Urinary bladder (tissue), 4 donors: ENCODE measurements at places on chromosomes 7 and 10. TPM values are rescaled to one million over a fixed set of nuclear protein-coding genes. Genes with fewer than 3 reads are reported as not detected.

DNA sequence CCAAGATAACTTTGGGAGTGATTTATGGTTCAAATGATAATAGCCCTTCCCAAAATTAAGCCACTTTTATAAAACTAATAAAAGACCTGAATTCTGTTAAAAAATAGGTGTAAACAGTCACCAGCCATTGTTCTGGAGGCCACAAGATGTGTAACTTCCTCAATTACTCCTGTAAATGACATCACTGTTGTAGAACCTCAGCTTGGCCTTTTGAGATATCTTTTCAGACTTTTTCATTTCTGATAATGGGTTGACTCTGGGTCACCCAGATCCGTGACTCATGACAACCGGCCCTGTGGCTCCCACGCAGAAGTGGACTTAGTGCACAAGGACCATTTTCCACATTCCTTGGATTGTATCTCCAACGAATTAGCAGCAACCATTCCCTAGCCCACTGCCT, 106.6 kb downstream of the DKK1 start:
- DNase-seq, result no peak

- DNase-seq, result no peak
These were observed 49.9 kb downstream of the NRCAM start for GRCh38 chr7:108406222-108406890.

DNA sequence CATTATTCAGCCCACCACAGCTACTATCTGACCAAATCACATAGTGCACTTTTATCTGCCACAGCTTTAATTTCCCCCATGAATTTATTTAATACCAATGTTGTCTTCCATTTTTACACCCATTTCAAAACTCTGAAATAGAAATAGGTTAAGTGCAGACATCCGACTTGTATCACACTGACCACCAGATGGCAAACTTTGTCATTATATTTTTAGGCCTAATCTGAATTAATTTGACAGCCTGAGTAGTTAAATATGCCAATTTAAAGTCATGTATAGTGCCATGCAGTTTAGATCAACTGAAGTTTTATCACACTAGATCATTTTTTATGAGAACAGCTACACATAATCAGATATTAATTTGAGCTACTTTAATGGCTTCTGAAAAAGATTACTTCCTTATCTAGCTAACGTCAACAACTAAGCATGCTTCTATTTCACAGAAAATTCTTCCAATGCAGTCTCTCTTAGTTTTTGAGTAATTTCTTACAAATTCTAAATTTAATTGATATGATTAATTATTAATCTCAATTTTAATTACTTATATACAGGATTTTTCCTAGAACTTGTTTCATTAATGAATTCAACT, 566.4 kb downstream of the GFRA1 start:
- peak; percentile 2 for DNase-seq

DNA sequence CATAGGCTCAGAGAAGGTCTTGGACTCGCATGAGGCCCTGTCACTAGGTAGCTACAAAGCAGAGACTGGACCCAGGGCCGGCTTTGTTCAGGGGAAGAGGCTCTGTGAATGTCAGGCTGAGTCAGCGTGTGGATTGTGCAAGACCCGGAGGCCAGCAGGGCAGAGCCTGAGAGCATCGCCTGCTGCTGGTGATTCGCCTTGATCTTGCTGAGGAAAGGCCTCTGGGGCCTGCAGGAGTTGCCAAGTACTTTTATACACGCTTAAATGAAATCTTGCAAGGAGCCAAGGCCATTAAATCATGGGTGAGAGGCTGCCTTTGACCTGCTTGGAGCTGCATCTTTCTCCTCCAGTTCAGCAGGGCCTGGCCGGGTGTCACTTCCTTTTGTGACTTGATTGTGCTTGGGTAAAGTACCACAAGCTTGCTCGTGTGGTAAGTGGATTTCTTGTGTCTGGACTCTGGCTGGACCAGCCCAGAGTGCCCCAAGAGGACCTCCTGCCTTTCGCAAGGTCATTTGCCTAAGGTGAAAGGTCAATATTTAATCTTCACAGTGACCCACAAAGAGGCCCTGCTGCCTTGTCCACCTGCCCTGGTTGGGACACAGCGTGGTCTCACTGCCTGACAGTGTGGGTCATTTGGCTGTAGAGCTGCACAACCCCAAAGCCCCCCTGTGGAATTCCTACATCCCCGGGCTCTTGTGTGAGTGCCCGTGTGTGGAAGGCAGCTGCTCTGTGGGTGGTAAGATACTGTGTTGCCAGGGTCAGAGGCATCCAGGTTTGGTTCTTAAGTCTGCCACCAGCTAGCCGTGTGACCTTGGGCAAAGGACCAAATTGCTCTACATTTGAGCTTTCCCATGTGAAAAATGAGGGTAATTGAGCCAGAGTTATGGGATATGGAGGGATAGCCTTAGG, 38.6 kb upstream of the SH2D4B start:
- DNase-seq, result peak; percentile 69

DNA sequence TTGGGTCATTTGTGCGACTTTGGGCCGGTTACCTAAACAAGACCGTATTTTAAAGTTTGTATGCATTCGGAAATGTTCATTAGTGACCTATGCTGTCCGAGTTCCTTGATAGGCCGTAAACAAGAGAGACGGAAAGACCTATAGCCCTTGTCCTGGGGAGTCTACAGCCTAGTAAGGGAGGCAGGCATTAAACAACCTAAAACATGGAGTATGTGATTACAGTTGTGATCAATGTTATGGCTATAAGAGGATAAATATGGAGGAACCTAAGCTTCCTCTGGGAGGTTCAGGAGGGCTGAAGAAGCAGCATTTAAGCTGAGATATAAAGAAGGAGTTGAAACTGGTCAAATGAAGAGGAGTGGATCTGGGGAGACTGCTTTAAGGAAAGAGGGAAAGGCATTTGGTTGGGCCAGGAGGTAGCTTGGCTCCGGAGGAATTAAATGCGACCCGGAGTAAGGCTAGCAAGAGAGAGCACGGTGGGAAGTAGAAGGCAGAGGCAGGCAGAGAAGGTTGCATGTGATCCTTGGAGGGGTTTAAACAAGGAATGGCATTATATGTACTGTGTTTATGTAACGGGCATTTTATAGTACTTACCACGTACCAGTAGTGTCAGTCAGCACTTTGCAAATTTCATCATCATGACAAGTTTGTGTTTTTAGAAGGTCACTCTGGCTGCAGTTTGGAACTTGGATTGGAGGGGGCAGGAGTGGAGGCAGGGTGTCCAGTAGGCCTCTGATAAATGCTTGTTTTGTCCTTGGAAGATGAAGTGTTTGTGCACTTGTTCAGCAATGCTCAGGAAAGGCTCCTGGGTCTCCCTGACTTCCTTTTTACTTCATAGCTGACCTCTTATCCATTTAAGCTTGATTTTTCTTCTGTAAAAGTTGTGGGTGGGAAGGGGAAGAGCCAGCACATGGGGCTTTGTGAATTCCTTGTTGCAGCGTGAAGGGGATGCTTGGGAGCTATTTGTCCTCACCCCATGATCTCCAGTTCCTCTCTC, 1.0 kb upstream of the AVPI1 start:
- DNase-seq, result no peak

GRCh38 chr10:131159771-131160170, 151.8 kb downstream of the TCERG1L start:
- no peak for DNase-seq

GRCh38 chr7:33185786-33186185, 56.4 kb downstream of the BBS9 start:
- peak; percentile 8 for DNase-seq

DNA sequence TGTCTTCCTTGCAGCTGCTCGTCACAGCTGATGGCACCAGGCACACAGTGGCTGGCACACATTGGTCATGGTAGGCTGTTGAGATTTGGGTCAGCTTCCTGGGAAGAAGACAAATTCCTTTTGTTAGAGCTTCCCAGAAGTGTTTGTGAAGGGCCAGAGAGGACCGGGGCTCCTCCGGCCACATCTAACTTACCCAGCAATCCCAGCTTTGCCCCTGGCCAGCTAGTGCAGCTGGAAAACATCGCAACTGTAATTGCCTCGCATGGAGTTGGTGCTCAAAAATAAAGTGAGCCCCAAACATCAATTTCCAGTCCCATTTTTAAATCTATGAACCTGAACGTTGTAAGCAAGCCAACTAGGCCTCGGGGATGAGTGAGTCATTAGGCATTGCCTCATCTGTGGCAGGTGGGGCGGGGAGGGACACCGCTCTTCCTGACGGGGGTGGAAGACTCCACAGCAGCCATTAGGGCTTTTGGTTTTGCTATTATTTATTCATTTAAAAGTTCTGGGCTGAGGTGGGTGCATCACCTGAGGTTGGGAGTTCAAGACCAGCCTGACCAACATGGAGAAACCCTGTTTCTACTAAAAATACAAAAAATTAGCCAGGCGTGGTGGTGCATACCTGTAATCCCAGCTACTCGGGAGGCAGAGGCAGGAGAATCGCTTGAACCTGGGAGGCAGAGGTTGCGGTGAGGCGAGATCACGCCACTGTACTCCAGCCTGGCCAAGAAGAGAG, 12.4 kb downstream of the CPA5 start:
- no peak for DNase-seq

- DNase-seq, result no peak
These were observed 1.3 kb upstream of the HOXA5 start for GRCh38 chr7:27144781-27145164.

DNA sequence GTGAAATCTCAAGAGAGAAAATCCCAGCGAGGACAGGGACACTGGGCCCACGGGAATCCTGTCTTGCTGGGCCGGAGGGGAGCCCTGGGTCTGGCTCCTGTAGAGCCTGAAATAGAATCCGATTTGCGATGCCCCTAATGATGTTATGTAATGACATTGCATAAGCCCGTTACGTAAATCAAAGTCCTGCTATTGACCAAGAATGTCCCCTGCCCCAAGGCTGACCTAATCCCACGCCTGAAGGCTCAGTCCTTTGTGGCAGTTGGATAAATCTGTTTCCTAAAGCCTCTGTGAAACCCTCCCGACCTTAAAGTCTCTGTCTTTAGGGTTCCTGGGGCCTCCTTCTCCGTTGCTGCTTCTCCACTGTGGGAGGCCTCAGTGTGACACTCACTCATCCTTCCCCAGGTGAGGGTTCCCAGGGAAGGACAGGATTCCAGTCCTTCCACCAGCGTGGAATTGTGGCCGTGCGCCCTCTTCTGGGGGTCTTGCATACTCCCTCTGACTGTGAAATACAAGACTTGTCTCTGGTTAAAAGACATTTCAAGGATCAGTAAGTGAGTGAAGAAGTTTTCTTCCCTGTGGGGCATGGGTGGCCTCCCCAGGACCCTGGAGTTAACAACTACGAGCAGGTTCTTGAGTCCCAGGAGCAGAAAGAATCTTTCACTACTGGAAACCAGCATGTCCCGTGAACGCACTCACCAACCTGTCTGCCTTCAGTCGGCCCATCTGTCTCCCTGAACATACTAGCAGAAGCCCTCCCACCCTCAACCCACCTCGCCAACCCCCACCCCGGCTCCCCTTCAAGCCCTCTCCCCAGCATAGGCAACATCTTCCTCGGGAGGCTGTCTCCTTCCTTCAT, 19.8 kb downstream of the ZNF467 start:
- DNase-seq, result no peak

DNA sequence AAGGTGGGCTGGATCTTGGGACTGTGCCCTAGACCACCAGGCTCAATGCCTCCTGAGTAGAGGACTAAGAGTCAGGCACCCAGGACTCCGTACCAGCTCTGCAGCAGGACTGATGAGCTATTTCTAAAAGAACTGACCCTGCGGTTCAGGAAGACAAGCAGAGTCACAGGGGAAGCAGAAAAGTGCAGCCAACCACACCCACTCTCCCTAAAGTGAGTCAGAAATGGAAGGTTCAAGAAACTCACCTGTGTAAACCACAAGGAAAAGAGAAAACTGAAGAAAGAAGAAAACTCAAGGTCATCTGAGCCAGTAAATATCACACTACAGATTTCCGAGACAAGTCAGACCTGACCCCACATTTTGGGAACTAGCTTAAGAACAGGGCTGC, 2.5 kb downstream of the PARP12 start:
- no peak for DNase-seq

GRCh38 chr7:94028768-94029167, 24.6 kb upstream of the BET1 start:
- DNase-seq, result no peak

- DNase-seq, result no peak
These were observed 7.1 kb downstream of the CCDC126 start for GRCh38 chr7:23604296-23604640.

GRCh38 chr10:112137154-112137987, 46.2 kb downstream of the GPAM start:
- DNase-seq, result peak; percentile 35

- no peak for DNase-seq
These were observed 107.3 kb upstream of the PDCD4 start for GRCh38 chr10:110764378-110764777.

DNA sequence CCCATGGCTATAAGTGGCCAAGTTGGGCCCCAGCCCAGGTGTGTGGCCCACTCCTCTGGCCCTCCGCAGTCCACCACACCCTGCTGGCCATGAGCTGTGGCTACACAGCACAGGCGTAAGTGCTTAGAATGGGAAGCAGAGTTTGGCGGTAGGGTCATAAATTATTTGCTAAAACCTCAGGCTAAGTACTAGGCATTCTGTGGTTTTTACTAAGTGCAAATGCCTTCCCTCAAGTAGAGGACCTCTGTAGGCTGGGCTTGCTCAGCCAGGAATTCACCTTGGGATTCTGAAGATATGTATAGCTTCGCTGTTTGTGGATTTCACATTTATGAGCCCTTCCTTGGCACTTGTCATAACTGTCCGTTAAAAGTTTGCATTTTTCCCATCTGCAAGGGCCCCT, 44.8 kb upstream of the LOXL4 start:
- no peak for DNase-seq

DNA sequence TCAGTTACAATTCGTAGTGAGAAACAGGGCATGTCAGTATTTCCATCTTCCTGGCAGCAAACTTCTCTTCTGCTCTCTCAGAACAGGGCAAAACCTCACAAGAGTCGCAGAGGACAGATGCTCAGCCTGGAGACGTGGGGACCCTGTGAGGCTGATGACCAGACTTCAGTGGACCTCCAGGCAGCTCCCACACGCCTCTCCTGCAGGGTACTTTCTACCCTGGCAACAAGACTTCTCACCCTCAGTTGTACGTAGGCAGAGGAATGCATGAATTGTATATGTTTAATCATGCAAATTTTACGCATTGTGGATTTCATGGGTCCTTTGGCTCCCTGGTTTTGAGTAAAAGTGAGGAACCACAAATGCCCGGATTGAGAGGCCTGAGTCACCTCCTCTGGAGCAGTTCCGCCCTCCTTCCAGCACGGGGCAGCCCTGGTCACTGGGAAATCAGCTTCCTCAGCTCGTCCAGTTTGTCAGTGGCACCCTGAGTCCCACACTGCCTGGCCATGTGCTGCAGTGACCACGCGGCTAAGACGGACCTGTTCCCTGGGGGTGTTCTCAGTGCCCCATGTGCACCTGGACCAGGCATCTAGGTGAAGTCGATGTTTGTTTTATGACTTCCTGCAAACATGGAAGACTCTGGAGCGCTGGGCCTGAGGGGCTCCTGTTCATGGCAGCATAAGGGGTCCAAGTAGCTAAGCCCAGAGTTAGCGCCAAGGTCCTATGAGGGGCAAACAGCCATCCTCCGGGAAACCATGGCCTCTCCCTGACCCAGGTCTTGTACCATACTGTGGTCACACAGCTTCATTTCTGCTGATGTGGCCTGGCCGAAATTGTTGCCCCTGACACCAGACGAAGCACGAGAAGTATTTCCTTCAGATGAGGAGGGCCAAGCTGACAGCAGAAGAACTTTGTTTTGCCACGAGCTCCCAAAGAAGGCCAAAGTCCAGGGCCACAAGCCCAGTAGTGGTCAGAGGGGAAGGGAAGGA, 165.1 kb downstream of the TNS3 start:
- no peak for DNase-seq

SPACDR gene
- 0.62 TPM for polyA plus RNA-seq

MYH16 gene
- not detected for polyA plus RNA-seq

CUBN gene
- 0.54 TPM for polyA plus RNA-seq

GCC1 gene
- 10.4 TPM for polyA plus RNA-seq

TRDMT1 gene
- polyA plus RNA-seq, result 3.0 TPM

ASZ1 gene
- polyA plus RNA-seq, result not detected

TSPAN13 gene
- polyA plus RNA-seq, result 38.5 TPM

TMEM130 gene
- polyA plus RNA-seq, result 2.1 TPM

STEAP2 gene
- 8.7 TPM for polyA plus RNA-seq

SERPINE1 gene
- polyA plus RNA-seq, result 45.6 TPM

PAX4 gene
- polyA plus RNA-seq, result not detected
